ENCODE measurements at places on chromosomes 7 and 10.

GRCh38 chr10:79137826-79138225 lies 69.1 kb downstream of the ZMIZ1 start:
- DNase-seq, result no peak

DNA sequence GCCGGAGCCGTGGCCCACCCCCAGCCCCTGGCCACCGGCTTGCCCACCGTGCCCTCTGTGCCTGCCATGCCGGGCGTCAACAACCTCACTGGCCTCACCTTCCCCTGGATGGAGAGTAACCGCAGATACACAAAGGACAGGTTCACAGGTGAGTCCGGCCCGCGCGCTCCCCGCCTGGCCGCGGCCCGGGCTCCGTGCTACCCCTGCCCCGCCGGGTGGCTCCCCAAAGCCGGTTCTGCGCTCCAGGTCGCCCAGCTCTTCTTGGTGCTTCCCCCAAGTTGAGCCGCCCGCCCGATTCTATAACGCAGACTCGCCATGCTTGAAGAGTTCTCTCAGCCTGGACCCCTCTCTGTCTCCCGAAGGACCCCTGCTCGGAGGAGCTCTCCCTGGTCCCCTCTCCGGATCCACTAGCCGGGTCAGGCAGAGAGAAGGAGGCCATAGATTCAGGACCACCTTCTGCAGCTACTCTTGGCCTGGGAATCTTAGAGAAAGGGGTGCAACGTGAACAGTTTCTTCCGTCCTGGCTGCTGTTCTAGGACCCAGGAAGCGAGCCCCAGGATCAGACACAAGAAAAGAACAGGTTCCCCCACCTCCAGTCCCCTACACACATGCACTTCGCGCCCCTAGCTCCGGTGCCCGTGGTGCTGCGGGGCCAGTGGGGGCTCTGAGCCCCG lies 999 bp downstream of the TLX1 start:
- no peak for DNase-seq

GRCh38 chr10:105925045-105925785 lies 1239.3 kb downstream of the SORCS1 start:
- no peak for DNase-seq

DNA sequence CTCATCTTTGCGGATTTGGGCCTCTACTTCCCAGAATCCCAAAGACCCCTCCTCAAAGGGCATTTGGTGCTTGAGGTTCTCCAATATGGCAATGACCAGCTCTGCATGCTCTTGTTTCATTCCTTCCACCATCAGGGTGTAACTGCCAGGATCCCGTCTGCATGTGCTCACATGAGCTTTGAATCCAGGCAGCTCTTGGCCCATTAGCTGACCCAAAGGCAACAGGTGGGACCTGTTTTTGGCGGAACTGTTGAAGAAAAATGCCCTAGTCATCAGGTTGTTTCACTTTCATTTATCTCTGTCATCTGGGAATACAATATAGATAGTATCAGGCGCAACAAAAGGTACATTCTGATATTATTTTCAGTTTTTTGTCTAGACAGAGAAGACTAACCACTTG lies 159.1 kb upstream of the TCF7L2 start:
- DNase-seq, result no peak

DNA sequence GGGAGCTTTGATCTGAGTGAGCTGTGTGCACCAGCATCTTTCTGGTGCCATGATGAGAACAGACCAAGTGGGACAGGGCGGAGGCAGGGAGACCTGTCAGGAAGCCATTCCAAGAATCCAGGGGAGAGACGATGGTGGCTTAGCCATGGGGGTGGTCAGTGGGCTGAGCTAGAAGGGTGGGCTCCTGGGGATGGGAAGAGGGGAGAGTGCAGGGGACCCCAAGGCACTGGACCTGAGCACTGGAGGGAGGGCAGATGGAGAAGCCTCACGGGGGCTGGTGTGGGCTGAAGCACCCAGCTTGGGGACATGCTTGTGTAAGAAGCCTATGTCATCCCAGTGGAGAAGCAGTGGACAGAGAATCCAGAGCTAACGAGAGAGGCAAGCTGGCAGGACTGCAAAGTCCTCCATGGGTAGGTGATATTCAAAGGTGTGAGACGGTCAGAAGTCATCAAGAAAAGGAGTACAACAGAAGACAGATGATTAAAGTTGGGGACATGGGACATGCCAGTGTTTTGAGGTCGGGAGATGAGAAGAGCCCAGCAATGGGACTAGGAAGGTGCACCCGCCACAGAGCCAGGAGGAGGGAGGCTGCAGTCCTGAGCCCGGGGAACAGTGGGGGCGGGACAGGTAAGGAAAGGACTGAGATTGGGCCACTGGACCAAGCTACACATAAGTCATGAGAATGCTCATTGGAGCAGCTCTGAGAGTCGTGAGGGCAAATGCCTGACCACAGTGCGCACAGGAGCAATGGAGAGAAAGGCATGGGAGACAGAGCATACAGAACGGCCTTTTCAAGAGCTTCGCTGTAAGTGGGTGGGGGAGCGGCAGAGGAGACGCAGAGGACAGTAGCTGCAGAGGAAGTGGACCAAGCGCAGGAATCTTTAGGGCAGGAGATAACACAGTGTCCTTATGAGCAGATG lies 72.0 kb downstream of the GRID1 start:
- no peak for DNase-seq

GRCh38 chr7:93636276-93636675 lies 61.8 kb upstream of the CALCR start:
- no peak for DNase-seq

DNA sequence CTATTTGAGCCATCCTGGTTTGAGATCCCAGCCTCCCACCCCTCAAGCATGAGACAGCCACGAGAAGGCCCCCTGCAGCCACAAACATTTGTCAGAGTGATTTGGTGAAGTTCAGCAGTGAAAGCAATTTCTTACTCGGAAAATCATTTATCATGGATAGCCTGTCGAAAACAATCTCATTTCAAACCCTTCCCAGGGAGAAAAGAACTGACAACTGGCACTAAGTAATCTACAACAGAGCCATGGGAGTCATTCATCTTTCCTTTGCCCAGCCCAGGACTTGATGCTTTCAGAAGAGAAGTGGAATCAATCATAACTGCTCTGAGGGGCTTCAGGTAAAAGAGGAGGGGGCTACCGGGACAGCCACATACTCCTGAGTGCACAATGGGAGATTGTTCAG lies 411.2 kb downstream of the KCNMA1 start:
- no peak for DNase-seq
